ENCODE measurements at places on chromosomes 6 and 20.

DNA sequence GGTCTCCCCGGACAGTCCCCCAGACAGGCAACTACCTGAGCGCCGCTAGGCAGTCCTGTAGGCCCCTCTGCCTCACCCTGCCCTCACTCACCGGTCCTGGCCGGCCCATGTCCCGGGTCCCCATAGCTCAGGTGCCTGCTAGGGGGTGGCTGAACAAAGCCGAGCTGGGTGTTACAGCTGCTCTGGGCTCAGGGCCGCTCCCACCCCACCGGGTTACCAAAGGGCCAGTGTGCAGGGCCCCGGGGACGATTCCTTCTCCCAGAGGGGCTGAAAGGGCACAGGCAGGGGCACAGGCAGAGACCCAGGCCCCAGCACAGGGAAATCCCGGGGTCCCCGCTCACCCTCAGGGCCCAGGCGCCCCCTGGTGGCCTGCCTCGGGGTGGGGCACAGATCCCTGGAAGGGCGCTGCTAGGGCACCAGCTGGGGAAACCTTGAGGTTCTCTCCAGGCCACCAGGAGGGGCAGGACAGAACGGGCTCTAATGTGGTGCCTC is 118.4 kb downstream of the GRM4 start:
- no peak for DNase-seq

DNA sequence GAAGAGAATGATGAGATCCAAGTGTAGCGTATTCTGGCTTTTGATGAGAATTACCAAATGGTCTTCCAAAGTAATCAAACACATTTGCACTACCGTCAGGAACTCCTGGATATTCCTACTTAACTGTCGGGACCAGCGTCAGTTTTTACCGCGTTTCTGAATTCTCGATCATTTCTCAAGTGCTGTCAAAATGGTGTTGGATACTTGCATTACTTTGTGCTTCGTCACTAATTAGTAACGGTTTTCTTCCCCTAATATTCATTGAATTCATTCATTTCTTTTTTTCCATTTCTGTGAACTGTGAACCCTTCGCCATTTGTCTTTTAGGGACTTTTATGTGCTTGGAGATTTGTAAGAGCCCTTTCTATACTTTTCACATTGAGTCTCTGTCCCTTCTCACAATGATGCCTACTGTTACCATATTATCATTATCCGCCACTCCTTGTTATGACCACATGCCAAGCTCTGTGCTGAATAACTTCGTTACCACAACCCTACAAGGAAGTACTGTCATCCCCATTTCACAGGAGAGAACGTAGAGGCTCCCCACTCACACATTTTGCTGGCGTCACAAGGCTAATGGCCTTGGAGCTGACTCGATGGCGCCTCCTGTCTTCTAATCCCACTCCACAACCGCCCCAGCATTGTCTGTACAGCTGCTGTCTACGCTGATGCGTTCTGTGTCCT is 74.2 kb upstream of the QKI start:
- DNase-seq = no peak

GRCh38 chr20:6744805-6745204 is 22.7 kb upstream of the BMP2 start:
- no peak for DNase-seq

GRCh38 chr6:169918239-169918953 is 167.0 kb downstream of the ERMARD start:
- DNase-seq = no peak

DNA sequence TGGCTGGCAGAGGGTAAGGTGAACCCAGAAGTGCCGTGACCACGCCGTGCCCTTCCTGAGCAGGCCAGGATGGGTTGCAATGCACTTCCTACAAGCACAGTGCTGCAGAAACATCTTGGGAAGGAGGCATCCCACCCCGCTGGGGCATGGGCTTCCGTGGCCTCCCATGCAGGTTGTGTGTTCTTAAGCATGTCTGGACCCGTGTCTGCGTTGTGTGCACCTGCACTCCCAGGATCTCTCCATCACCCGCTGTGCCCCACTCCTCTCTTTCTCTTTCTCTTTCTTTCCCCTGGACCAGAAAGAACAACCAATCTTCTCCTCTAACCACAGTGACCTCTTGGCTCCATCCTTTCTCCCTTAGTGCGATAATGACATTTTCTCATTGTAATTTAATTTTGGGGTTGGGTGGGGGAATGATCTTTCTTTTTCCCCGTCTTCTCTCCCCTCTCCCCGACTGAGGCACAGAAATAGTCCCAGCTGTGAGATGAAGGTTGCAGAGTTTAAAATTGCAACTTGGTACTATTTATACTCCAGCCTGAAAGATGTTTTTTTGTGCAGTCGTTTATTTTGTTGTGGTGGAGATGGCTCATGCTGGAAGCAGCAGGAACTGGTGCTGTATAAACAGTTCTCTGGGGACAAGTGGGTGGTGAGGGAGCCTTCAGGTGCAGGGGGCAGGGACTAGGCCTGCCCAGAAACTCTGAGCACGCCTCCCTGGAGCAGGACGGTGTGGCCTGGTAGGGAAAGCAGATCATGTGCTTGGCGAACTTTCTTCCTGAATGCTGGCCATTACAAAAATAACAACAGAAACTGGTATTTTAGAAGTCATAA is 20.5 kb downstream of the BCAS4 start:
- no peak for DNase-seq

DNA sequence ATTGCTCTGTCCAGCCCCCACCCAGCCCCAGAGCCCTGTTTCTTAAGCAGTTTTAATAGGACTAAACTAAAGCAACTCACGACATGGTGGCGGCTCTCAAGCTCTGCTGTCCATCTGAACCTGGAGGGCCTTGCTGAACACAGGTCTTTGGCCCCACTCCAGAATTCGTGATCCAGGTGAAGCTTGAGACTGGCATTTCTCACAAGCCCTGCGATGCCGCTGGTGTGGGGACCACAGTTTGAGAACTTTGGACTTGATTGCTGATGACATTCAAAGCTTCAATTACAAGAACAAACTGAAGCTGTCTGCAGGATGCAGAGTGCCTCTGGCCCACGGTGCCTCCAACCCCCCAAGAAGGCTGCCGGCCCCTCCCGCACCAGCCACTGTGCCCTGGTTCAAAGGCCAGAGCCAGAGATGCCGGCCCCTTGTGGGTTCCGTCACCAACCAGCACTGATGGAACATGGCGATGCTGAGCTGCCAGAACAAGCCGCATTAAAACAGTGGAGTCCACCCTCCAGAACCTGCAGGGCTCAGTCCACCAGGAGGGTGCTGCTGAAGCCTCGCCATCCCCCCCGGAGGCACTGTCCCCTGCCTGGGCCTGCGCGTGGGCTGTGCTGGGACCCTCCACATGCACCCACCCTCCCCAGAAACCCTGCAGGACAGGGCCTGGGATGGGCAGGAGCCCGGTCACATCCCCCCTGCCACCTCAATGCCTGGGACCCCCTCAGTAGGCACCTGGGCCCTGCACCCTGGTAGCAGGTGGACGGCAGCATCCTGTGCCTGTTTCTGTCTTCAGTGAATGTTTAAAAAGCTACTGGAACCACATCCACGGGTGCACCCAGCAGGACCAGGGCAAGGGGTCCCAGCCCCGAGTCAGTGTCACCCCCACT is 101.1 kb downstream of the PSMB1 start:
- DNase-seq = no peak

DNA sequence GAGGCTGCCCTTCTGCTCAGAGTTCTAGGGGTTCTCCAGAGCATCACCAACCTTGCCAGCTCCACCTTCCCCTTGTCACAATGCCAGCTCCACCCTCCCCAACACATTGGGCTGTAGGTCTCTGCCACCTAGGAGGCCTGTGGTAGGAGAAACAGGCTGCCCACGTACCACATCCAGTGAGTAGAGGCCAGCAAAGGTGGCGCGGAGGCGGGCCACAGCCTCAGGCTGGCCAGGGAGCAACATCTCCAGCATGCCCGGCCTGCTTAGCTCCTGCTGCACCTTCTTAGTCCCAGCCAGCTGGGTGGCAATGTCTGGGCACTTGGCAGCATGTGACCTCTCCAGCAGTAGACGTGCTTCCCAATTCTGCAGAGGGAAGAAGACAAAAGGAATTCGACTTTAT is 23.8 kb downstream of the GSS start:
- no peak for DNase-seq

GRCh38 chr6:30965140-30965601 is 18.3 kb upstream of the MUC21 start:
- DNase-seq = no peak

DNA sequence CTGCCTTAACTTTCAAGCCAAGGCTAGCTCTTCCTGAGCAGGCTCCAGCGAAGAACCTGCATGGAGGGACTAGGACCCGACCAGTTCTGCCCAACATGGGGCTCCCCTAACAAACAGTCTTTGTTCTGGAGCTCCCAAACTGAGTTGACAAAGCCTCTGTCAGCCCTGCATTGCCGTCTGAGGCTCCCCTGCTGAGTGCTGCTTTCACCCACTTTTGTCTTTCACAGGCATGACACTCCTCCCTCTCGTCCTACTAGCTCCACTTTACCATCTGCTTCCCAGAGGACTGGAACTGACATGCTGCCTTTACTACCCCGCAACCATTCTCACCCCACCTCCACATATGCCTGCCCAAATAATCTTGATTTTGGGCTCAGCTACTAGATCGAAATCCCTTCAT is 45.1 kb upstream of the B4GALT5 start:
- DNase-seq = no peak

GRCh38 chr6:114133816-114134215 is 162.9 kb upstream of the HDAC2 start:
- DNase-seq = no peak

DNA sequence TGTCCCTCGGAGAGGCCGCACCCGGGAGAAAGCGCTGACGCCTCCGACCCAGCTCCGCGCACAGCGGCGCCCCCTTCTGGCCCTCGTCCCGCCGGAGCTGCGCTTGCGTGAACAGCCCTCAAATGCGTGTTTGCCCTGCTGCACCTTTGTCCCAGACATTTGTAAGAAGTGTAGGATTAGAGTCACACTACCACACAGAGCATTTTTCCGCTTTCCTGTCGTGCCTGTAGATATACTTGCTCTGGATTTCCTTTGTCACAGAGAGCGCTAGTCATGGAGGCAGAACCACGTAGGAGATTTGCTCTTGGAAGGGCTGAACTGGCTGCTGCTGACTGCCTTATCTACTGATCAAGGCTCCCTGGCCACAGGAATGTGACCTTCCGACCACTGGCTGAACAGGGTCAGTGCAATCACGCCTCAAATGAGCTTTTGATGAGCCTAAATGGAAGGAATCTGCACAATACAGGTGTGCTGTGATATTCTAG is 62.3 kb downstream of the PAX1 start:
- no peak for DNase-seq

- DNase-seq = no peak
These were observed 94.7 kb downstream of the CLIC5 start for GRCh38 chr6:45920819-45921511.

GRCh38 chr6:135784507-135784906 is 67.0 kb upstream of the PDE7B start:
- no peak for DNase-seq

GRCh38 chr6:47203938-47204611 is 105.6 kb downstream of the TNFRSF21 start:
- no peak for DNase-seq

GRCh38 chr20:34557936-34558319 is 590 bp upstream of the MAP1LC3A start:
- peak; percentile 18 for DNase-seq

DNA sequence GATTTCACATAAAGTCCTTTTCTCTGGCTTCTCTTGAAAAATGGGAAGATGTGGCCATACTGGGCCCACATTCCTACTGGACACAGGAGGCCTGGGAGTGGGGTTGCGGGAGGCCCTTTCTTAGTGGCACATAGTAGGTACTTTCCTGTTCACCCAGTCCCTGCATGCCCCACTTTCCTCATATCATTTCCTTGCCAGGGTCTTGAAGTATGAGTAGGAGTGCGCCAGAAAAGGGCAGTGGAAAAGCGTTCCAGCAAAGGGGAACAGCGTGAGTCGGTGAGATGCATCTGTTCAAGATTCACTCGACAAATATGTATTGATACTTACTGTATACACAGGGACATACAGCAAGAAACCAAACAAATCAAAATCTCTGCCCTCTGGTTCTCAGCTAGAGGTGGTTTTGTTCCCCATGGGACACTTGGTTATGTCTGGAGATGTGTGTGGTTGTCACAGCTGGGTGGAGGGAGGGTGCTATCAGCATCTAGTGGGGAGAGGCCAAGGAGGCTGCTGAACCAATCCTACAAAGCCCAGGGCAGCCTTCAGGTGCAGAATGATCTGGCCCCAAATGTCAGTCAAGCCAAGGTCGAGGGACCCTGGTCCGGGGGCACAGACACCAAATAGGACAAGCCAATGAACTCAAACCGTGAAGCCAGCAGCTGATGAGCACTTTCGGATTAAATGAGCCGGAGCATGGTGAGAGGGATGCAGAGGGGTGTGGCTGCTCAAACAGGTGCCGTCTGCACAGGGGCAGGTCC is 151.4 kb downstream of the CEBPB start:
- DNase-seq = no peak

- no peak for DNase-seq
These were observed 98.8 kb downstream of the MYLK4 start for GRCh38 chr6:2651961-2652360.

DNA sequence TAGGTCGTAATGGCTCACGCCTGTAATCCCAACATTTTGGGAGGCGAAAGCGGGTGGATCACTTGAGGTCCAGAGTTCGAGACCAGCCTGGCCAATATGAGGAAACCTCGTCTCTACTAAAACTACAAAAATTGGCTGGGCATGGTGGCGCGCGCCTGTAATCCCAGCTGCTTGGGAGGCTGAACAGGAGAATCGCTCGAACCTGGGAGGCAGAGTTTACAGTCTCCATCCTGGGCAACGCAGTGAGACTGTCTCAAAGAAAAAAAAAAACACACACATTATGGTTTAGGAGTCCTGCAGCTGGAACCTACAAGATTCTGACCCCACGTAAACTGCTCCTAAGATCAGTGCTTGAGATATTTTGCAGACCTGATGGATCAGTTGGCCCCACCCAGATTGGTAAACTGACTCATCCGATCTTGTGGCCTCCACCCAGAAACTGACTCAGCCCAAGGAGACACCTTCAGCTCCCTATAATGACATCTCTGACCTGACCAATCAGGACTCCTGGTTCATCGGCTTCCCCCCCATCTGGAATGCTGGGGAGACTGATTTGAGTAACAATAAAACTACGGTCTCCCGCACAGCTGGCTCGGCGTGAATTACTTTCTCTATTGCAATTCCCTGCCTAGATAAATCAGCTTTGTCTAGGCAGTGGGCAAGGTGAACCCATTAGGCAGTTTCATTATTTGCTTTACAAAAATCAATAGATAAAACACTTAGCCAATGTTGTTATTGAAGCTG is 96.2 kb upstream of the BTN3A2 start:
- no peak for DNase-seq

DNA sequence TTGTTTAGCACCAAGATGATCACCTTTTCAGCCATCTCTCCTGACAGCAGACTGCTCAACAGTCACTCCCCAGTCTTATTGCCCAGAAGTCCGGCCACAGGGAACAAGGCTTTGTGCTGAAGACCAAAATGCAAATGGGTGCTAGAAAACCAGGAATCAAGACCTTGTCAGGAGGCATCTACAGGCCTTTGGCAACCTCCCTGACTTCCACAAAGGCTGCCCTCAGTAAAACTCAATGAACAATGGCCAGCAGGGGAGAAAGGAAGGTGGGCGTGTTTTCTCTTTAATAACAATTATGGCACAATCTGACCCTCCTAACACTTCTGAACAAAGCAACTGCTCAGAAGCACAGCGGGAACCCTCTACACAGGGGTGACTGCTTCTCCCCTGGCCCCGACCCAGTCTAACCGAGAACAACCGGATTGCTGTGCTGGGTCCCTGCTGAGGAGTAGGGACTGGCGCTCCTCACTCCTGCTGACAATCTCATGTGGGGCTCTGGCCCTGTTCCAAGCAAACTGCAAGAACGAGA is 41.6 kb downstream of the PLCG1 start:
- peak; percentile 68 for DNase-seq
